Progenitor cell of endocrine pancreas (in vitro differentiated cells): ENCODE measurements at places on chromosomes 11 and 22. TPM values are rescaled to one million over a fixed set of nuclear protein-coding genes. Genes with fewer than 3 reads are reported as not detected.

DNA sequence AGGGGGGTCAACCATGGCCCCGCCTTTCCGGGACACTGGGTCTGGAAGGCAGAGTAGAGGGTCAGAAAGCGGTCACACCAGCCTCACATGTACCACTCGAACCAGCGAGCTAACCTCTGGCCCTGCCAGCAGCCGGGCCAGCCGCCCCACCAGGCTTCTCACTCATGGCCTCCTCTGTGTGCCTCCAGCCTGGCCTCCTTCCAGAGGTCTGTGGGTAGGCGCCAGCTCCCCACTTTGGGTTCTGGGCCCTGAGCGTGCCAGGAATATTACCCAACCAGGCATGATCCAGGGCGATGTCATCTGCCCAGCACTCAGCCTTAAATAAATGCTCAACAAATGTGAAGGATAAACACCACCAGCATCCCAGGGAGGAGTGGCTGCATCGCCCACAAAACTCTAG lies 5.8 kb downstream of the SCUBE1 start:
- H3K4me3 ChIP-seq = no peak overlapping the region
- H3K4me1 ChIP-seq = no peaks in the 10 kb centered on the region
- DNase-seq = no peak
- H3K36me3 ChIP-seq = no peaks in the 10 kb centered on the region
- no peak overlapping the region for H3K27ac ChIP-seq

The SCYL1 gene
- 61.4 and 66.3 TPM in 2 replicates for total RNA-seq

The SGSM1 gene
- 3.6 and 3.9 TPM in 2 replicates for total RNA-seq

The OR8K3 gene
- total RNA-seq = not detected in 2 replicates

DNA sequence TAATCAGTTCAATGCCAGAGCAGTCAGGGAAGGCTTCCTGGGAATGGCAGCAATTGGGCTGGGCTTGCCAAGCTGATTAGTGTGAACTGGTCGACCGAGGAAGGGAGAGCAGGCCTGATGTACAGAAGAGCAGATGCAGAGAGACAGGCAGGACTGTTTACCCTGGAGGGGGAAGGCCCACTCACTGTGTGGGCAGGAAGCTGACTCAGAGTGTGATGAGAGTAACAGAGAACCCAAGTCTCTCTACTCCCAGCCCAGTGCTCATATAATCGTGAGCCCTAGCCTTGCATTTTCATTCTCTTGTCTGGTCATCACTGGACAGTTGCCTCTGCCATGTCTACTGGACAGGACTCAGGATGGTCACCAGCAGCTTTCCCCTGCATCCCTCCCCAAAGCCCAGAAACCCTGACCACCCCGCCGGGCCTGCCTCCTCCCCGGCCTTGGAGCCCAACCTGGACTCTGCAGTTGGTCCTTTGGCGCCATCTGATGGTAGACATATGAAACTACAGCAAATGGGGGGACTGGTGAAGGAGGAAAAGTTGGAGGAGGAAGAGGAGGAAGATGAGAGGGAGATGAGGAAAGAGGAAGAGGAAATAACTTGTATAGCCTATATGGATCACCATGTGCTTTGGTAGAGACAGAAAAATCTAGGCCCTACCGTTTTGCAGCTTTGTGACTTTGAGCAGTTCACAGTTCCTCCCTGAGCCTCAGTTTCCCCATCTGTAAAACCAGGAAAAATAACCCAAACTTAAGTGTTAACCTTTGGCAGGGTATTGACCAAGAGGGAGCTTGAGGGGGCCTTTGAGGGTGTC lies 43.4 kb upstream of the PRDM11 start:
- H3K27ac ChIP-seq = no peak overlapping the region
- H3K4me3 ChIP-seq = no peak overlapping the region
- peaks cover 40% of the 10 kb centered on the region for H3K27me3 ChIP-seq
- H3K4me1 ChIP-seq = no peaks in the 10 kb centered on the region
- DNase-seq = peak; percentile 37

GRCh38 chr11:74237541-74237940 lies 66.5 kb downstream of the PPME1 start:
- peaks cover 16% of the 10 kb centered on the region for H3K36me3 ChIP-seq
- H3K27ac ChIP-seq = no peak overlapping the region
- H3K4me1 ChIP-seq = no peaks in the 10 kb centered on the region
- H3K27me3 ChIP-seq = no peaks in the 10 kb centered on the region
- no peak for DNase-seq

DNA sequence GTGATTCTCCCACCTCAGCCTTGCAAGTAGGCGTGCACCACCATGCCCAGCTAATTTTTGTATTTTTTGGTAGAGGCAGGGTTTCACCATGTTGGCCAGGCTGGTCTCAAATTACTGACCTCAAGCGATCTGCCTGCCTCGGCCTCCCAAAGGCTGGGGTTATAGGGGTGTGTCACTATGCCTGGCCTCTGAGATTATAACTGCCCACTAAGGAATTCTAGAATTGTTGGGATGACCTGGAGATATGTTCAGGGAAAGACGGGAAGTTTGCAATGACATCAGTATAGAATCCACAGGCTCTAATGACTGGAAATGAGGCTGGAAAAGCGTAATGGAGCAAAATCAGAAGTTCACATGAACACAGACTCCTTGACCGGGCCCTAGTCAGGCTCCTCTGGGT lies 62.2 kb downstream of the CLMP start:
- no peak overlapping the region for H3K27ac ChIP-seq
- DNase-seq = no peak

- DNase-seq = no peak
- H3K4me1 ChIP-seq = no peaks in the 10 kb centered on the region
- no peak overlapping the region for H3K4me3 ChIP-seq
- H3K27ac ChIP-seq = no peak overlapping the region
These were observed 13.7 kb upstream of the POU2AF2 start for GRCh38 chr11:111231836-111232235.

The ACR gene
- total RNA-seq = 0.62 TPM in 1 of 2 replicates, not detected in the other

- no peak overlapping the region for H3K4me3 ChIP-seq
- H3K36me3 ChIP-seq = no peaks in the 10 kb centered on the region
- no peak overlapping the region for H3K27ac ChIP-seq
- DNase-seq = no peak
- H3K4me1 ChIP-seq = peaks cover 7% of the 10 kb centered on the region
- peaks cover 27% of the 10 kb centered on the region for H3K27me3 ChIP-seq
These were observed 26.9 kb downstream of the RASD2 start for GRCh38 chr22:35567351-35568141.

GRCh38 chr11:115918576-115918975 lies 414.4 kb upstream of the CADM1 start:
- peaks cover 13% of the 10 kb centered on the region for H3K27me3 ChIP-seq
- DNase-seq = no peak
- H3K4me1 ChIP-seq = peaks cover 52% of the 10 kb centered on the region
- H3K36me3 ChIP-seq = no peaks in the 10 kb centered on the region

DNA sequence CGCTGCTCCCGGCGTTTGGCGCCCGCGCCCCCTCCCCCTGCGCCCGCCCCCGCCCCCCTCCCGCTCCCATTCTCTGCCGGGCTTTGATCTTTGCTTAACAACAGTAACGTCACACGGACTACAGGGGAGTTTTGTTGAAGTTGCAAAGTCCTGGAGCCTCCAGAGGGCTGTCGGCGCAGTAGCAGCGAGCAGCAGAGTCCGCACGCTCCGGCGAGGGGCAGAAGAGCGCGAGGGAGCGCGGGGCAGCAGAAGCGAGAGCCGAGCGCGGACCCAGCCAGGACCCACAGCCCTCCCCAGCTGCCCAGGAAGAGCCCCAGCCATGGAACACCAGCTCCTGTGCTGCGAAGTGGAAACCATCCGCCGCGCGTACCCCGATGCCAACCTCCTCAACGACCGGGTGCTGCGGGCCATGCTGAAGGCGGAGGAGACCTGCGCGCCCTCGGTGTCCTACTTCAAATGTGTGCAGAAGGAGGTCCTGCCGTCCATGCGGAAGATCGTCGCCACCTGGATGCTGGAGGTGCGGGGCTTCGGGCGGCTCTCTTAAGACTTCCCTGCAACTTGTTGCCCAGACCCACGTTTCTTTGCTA lies at the start of gene CCND1:
CCND1 (plus strand) TSS at position 162 of the 587 bp plus-strand sequence; CDS start at position 320, 158 bp downstream.
- no peaks in the 10 kb centered on the region for H3K27me3 ChIP-seq
- H3K4me3 ChIP-seq = peak within 1 kb of the TSS; percentile 96
- H3K4me1 ChIP-seq = peaks cover 28% of the 10 kb centered on the region
- peak within 1 kb of the TSS; percentile 98 for H3K27ac ChIP-seq
- peak; percentile 69 for DNase-seq

GRCh38 chr11:76666830-76667229 lies 3.7 kb downstream of the LRRC32 start:
- no peak overlapping the region for H3K27ac ChIP-seq
- H3K4me3 ChIP-seq = no peak overlapping the region
- no peak for DNase-seq

The OAF gene
- 6.5 and 6.6 TPM in 2 replicates for total RNA-seq

The GAS2L1 gene
- 10.6 and 11.5 TPM in 2 replicates for total RNA-seq

The MMP11 gene
- 41.6 and 50.2 TPM in 2 replicates for total RNA-seq

DNA sequence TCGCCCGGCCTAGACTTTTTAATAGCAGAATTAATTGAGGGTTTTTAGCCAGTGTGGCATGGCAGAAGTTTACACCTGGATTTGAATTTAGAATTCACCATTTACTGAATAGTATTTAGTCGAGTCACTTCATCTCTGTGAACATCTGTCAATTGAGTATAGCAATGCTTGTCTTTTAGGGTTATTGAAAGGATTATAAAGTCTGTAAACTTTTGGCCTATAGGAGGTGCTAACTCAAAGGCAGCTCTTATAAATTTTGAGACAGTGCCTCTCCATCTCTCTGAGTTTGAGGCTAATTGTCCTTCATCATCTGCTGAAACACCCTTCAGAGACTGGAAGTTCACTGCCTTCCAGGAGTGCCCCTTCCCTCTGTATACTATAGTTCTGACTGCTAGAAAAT lies 205.0 kb downstream of the NELL1 start:
- no peak overlapping the region for H3K4me3 ChIP-seq
- H3K4me1 ChIP-seq = peaks cover 6% of the 10 kb centered on the region
- H3K27me3 ChIP-seq = peaks cover 42% of the 10 kb centered on the region
- DNase-seq = no peak
- no peak overlapping the region for H3K27ac ChIP-seq

The MRGPRX4 gene
- total RNA-seq = not detected in 2 replicates
